ENCODE measurements at places on chromosomes 1 and 21.

GRCh38 chr1:17488995-17489767 is 49.7 kb upstream of the RCC2 start:
- H3K36me3 ChIP-seq: no peaks in the 10 kb centered on the region
- H3K4me3 ChIP-seq: no peak overlapping the region
- H3K27ac ChIP-seq: no peak overlapping the region
- DNase-seq: no peak
- H3K4me1 ChIP-seq: no peaks in the 10 kb centered on the region
- H3K27me3 ChIP-seq: peaks cover 49% of the 10 kb centered on the region

DNA sequence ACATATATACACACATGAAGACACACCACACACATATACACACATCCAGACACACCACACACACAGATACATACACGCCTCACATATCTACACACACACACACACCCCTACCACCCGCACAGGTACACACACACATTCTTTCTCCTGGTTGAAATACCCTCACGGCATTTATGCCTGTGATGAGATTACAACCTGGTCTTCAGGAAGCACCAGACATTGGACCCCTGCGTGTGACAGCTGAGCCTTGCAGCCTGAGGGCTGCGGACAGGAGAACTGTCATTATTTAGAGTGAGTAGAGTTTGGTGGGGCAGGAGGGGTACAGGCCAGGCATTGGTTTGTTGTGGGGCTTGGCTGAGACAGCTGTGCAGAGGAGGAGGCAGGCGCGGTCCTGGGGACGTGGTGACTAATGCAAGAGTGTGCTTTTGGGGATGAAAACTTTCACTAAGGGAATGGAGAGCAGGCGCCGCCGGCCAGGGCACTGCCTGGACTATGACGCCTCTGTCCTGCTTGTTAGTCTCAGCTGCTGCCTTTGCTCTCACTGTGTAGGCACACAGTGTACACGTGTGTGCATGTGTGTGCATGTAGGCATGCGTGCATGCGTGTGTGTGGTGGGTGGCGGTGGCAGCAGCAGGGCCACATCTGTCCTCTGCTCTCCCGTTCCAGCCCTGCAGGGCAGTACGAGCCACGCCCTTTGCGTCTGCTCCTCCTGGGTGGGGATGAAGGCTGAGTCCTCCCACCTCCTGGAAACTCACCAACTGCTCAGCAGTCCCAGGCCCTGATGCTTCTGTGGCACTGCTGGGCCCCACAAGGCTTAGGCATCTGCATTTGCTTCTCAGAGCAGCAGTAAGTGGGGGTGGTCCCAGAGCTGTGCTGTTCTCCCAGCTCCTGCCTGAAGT is 57.6 kb downstream of the SPSB1 start:
- H3K27me3 ChIP-seq: no peaks in the 10 kb centered on the region
- no peak overlapping the region for H3K27ac ChIP-seq
- H3K4me1 ChIP-seq: peaks cover 4% of the 10 kb centered on the region
- no peaks in the 10 kb centered on the region for H3K36me3 ChIP-seq

- DNase-seq: no peak
- H3K27ac ChIP-seq: no peak overlapping the region
- peaks cover 3% of the 10 kb centered on the region for H3K36me3 ChIP-seq
- H3K27me3 ChIP-seq: no peaks in the 10 kb centered on the region
Measured at GRCh38 chr21:44400791-44401385, 47.5 kb downstream of the TRPM2 start.

GRCh38 chr1:55196433-55197035 is 18.6 kb downstream of the USP24 start:
- H3K4me3 ChIP-seq: peak overlapping the region; percentile 20
- no peaks in the 10 kb centered on the region for H3K27me3 ChIP-seq
- no peak for DNase-seq
- H3K36me3 ChIP-seq: peaks cover 21% of the 10 kb centered on the region
- H3K27ac ChIP-seq: peak overlapping the region; percentile 71
- H3K4me1 ChIP-seq: peaks cover 76% of the 10 kb centered on the region

DNA sequence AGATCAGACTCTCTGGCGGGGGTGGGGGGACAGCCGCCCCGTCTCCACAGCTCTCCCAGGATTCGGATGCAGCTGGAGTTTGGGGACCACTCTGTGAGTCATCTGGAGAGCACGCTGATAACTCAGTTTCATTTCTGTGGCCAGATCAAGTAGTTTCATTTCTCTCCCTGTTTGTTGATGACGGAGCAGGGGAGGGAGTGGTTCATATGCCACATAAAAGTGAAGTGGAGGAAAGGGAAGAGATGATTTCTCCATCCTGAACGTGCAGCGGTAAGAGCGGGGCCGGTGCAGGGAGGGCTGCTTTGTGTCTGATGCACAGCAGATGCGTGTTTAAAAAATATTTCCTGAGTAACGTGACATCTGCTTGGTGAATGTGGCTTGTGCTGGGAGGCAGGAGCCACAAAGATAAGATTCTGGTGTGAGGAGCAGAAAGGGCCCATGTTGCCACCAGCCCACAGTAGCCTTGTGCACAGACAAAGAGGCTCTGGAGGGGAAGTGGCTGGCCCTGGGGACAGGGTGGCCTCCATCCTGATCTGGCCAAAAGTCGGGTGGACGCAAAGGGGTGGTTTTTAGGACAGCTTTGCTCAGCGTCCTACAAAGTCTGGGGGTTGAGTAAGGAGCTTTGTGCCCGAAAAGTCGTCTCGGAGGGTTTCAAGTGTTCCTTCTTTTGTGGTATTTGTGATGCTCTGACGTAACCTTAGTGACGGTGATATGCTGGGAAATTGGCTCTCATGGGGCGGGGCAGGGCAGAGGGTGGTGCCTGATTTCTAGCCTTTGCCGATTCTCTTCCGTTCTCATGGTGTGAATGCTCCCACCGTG is at the start of gene MX2:
TSS of gene MX2 (plus strand) at position 242 of the 819 bp plus-strand sequence. CDS start 14,880 bp downstream, outside the sequence.
- H3K4me1 ChIP-seq: peaks cover 39% of the 10 kb centered on the region
- peaks cover 27% of the 10 kb centered on the region for H3K36me3 ChIP-seq
- H3K27me3 ChIP-seq: no peaks in the 10 kb centered on the region
- DNase-seq: peak; percentile 83

DNA sequence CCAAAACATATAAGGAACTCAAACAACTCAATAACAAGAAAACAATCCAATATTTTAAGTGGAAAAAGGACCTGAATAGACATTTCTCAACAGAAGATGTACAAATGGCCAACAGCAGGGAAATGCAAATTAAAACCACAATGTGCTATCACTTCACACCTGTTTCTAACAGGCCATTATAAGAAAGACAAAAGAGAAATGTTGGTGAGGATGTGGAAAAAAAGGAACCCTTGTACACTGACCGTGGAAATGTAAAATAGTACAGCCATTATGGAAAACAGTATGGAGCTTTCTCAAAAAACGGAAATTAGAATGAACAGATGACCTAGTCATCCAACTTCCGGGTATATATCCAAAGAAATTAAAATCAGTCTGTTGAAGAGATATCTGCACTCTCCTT is 37.8 kb upstream of the CD2 start:
- no peak for DNase-seq
- no peaks in the 10 kb centered on the region for H3K4me1 ChIP-seq
- peaks cover 12% of the 10 kb centered on the region for H3K27me3 ChIP-seq
- no peak overlapping the region for H3K4me3 ChIP-seq
- H3K36me3 ChIP-seq: no peaks in the 10 kb centered on the region
- no peak overlapping the region for H3K27ac ChIP-seq

DNA sequence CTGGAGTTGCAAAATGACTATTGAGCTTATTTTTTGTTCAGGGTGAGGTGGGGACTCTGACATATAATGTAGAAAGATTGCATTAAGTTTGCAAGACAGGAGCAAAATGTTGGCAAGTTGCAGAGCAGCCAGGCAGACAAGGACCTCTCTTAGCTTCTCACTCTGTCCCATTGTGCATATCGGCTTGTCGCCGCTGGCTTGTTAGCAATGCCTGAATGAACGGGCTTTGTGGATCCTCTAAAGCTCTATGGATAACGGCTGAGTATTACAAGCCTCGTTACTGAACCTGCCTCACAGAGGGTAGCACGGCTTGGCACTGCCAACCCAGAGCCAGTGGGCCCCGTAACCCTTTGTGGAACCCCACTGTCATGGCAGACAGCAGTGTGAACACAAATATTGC is 68.4 kb downstream of the TNR start:
- DNase-seq: no peak
- H3K4me1 ChIP-seq: no peaks in the 10 kb centered on the region
- H3K4me3 ChIP-seq: no peak overlapping the region
- H3K27me3 ChIP-seq: peaks cover 17% of the 10 kb centered on the region
- H3K36me3 ChIP-seq: no peaks in the 10 kb centered on the region

DNA sequence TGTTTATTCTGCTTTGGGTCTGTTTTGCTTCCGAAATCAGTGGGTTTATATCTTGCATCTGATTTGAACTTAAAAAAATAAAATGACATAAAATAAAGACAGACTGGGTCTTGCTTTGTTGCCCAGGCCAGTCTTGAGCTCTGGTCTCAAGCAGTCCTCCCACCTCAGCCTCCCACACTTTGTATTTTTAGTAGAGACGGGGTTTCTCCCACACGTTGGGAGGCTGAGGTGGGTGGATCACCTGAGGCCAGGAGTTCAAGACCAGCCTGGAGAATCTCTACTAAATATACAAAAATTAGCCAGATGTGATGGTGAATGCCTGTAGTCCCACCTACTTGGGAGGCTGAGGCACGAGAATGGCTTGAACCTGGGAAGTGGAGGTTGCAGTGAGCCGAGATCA is 5.9 kb downstream of the ZYG11A start:
- no peaks in the 10 kb centered on the region for H3K4me1 ChIP-seq
- no peak for DNase-seq
- no peak overlapping the region for H3K4me3 ChIP-seq
- peaks cover 3% of the 10 kb centered on the region for H3K36me3 ChIP-seq

DNA sequence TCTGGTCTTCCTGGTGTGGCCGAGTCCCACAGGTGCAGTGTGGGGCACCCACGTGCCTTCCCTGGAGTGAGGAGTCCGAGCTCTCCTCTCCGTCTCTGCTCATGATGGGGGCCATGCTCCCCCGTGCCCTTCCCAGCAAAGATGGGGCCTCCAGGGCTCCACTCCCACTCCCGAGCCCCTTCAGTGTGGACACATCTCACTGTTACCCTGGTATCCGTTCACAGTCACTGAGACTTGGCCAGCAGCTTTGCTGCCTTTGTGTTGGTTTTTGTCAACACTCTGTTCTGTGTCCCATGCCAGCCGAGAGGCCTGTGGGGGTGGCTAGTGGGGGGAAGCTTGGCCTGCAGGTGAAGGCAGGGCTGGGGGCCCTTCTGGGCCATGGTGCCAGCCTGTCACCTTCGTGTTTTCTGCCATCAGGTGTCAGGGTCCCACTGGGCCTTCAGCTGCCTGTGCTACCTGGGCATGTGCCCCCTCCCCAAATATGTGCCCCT is 46.9 kb upstream of the POFUT2 start:
- H3K27me3 ChIP-seq: peaks cover 64% of the 10 kb centered on the region
- no peaks in the 10 kb centered on the region for H3K36me3 ChIP-seq
- no peak overlapping the region for H3K27ac ChIP-seq
- H3K4me3 ChIP-seq: no peak overlapping the region

DNA sequence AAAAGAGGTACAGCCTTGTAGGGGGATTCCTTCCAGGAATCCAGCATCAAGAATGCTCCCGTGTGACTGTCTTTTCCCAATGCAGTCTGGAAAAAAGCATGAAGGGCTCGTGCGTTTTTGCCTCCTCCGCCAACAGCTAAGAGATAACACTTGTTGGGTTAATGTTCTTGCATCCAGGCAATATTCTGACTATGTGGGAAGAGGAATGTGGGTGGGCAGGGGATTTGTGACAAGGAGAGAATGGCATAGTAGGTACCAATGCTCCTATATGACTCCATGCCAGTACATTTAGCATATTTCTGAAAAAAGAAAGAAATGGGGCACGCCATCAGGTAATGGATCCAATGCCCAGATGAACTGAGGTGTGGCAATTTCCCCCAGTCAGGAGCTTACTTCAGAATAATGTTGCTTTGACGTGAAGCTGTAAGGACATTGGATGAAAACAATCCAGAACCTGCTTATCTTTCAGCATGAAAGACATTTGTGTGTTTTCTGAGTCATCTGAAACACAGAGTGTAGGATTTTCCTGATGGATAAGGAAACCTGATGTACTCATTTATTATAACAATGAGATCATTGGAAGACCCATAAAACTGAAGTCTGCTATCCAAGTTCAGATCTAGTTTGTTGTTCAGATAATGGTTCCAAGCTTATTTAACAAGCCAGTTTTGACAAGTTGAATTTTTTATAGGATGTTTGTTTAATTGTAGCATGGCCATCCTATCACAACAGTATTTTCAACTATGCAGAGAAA is 105.5 kb downstream of the LYPLAL1 start:
- no peak overlapping the region for H3K27ac ChIP-seq
- no peaks in the 10 kb centered on the region for H3K36me3 ChIP-seq
- H3K27me3 ChIP-seq: no peaks in the 10 kb centered on the region
- H3K4me1 ChIP-seq: no peaks in the 10 kb centered on the region
- no peak for DNase-seq
- no peak overlapping the region for H3K4me3 ChIP-seq

DNA sequence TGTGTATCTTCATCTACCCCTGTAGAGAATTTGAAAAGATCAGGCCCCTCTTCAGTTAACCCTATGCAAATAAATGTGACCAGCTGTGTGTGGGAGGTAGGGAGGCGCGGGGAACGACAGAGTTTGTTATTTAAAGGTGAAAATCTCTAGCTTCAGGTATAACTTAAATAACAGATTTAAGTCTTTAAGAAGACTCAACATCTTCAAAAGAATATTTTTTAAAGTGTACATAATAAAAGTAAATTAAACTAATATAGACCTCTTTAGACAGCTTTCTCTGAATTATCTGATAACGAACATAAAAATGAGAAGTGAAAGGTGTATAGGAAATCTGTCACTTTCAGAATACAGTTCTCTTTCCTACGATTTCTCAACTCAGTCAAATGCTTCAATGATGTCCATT is 16.0 kb downstream of the ANGPTL3 start:
- no peak for DNase-seq
- H3K27me3 ChIP-seq: no peaks in the 10 kb centered on the region
- no peaks in the 10 kb centered on the region for H3K4me1 ChIP-seq
- H3K27ac ChIP-seq: no peak overlapping the region
- H3K36me3 ChIP-seq: peaks cover 4% of the 10 kb centered on the region

GRCh38 chr21:27564684-27565301 is 597.9 kb upstream of the ADAMTS5 start:
- DNase-seq: no peak
- no peaks in the 10 kb centered on the region for H3K27me3 ChIP-seq
- no peaks in the 10 kb centered on the region for H3K4me1 ChIP-seq

DNA sequence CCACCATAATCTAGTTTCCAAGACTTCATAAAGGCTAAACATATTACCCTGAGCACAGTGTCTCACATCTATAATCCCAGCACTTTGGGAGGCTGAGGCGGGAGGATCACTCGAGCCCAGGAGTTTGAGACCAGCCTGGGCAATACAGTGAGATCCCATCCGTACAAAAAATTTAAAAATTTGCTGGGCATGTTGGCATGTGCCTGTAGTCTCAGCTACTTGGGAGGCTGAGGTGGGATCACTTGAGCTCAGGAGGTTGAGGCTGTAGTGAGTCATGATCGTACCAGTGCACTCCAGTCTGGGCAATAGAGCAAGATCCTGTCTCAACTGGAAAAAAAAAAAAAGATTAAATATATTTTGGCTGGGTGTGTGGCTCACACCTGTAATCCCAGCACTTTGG is 90.1 kb downstream of the PTPN14 start:
- H3K4me1 ChIP-seq: no peaks in the 10 kb centered on the region
- no peak overlapping the region for H3K4me3 ChIP-seq
- no peak overlapping the region for H3K27ac ChIP-seq
- H3K27me3 ChIP-seq: peaks cover 10% of the 10 kb centered on the region
- no peaks in the 10 kb centered on the region for H3K36me3 ChIP-seq
- DNase-seq: no peak

- H3K4me1 ChIP-seq: no peaks in the 10 kb centered on the region
- no peaks in the 10 kb centered on the region for H3K36me3 ChIP-seq
- DNase-seq: peak; percentile 53
- H3K27me3 ChIP-seq: peaks cover 36% of the 10 kb centered on the region
Measured at GRCh38 chr1:192445839-192446489, 129.2 kb downstream of the RGS21 start.
